ENCODE measurements at places on chromosomes 2 and 18.

DNA sequence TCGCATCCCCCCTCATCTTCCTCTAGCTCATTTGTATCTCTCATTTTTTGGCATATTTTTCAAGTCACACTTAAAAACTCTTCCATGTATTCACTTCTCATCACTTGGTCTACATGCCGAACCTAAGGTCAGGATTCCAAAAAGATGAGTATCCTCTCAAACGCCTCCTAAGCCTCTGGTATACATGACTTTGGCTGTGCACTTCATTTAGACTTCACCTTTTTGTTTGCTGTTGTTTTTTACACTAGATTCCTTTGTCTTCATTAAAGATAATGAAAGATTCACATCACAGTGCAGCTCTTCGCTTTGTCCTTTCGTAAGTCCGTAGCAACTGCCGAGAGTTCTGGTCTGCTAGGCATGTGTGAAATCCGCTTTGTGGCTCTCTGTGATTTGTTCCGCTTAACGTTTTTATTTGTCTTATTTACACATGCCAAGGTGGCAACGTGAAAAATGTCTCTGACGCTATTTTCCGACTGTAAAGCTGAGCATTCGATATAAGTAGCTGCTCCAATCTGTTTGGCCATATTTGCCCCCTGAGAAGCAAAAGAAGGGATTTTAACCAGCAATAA, 17.7 kb downstream of the RND3 start:
- no peak for DNase-seq

DNA sequence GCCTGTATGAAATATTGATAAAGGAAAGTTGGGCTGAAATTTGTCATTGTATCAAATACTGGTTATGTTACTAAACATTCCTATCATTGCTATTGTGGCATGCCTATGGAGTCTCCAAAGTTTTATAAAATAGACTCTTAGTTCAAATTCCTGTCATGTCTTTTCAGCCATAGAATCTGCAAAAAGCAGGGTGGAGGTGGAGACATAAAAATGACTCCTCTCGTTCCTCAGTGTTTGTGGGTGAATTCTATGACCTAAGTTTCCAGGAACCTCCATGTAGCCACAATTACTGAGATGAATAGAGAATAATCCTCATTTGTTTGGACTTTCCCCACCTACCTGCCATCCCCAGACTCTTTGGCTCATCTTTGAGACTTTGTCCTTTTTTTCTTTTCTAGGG, 326.3 kb upstream of the ETAA1 start:
- DNase-seq, result no peak

- no peak for DNase-seq
These were observed 12.9 kb upstream of the PUM2 start for GRCh38 chr2:20363578-20363977.

GRCh38 chr18:3246635-3247239, 864 bp upstream of the MYL12A start:
- no peak for DNase-seq

- DNase-seq, result no peak
These were observed 338.5 kb upstream of the SETBP1 start for GRCh38 chr18:44342162-44342561.

GRCh38 chr2:176123411-176124109, 1.0 kb downstream of the HOXD9 start:
- DNase-seq, result no peak

GRCh38 chr18:79887181-79888000, 64.1 kb downstream of the SLC66A2 start:
- DNase-seq, result no peak

DNA sequence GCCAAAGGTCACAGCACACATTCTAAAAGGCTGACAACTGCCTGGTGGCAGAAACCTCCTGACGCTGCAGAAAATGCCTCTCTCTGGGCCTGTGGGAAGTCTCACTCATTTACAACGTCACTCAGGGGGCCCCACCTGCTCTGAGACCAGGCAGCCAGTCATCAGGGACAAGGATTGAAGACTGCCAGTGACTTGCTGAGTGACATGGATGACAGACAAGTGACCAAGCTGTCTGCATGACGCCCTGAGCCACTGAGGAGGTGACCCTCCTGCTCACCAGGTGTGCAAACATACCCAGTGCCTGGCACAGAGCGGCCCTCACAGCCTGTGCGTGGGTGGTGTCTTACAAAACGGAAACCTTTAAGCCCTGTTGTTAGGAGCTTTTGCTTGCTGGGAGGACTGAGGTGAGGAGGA, 392.4 kb downstream of the TNS1 start:
- DNase-seq, result no peak
